ENCODE measurements at places on chromosomes 13 and 19.
A peak's percentile ranks its signal among the peaks of the same experiment; 100 is the strongest.

GRCh38 chr13:31595563-31595962 is 143.8 kb upstream of the RXFP2 start:
- no peak for DNase-seq

- no peak for DNase-seq
These were observed 254.0 kb downstream of the GPC6 start for GRCh38 chr13:93480553-93481106.

- no peak for DNase-seq
These were observed 3.0 kb downstream of the GADD45B start for GRCh38 chr19:2478756-2479555.

- no peak for DNase-seq
These were observed 62.1 kb upstream of the FREM2 start for GRCh38 chr13:38624822-38625221.

- peak; percentile 15 for DNase-seq
These were observed 5.7 kb upstream of the THSD1 start for GRCh38 chr13:52411629-52412028.

DNA sequence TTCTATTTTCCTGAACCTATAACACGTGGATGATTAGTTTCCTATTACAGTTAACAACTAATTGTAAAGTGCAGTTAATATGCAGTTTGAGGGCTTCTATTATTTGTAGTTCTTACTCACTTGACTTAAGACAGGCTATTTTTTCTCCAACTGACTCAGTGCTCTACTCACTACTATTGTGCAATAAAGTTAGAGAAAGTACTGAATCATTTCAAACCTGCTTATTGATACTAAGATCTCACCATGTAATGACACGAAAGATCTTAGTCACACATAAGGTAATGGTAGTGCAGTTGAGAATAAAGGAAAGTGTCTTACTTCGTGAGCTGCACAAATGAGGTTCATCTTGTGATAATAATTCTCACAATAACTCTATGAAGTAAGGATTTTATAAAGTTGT is 22.8 kb upstream of the ITM2B start:
- DNase-seq, result peak; percentile 87

GRCh38 chr19:15894359-15894758 is 3.5 kb downstream of the CYP4F2 start:
- DNase-seq, result no peak

DNA sequence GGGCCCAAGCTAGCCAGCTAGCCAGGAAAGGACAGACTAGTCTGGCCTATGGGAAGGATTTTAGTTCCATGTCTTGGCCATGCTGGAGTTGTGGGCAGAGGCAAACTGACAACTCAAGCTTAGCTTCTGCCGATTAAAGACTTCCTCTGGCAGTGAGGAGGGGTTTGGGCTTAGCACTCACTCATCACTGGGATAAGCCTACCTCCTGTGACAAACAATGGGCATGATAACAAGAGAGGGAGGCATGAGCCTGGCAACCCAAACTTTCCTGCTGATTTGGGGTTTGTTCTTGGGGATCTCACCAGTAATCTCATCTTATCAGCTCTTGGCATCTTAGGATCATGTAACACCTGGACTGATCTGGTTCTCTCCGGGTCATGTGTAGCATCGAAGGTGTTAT is 83.6 kb downstream of the KL start:
- no peak for DNase-seq

- DNase-seq, result no peak
These were observed 3.8 kb downstream of the SGTA start for GRCh38 chr19:2779121-2779740.

- no peak for DNase-seq
These were observed 13.4 kb upstream of the GJB2 start for GRCh38 chr13:20206065-20206697.

DNA sequence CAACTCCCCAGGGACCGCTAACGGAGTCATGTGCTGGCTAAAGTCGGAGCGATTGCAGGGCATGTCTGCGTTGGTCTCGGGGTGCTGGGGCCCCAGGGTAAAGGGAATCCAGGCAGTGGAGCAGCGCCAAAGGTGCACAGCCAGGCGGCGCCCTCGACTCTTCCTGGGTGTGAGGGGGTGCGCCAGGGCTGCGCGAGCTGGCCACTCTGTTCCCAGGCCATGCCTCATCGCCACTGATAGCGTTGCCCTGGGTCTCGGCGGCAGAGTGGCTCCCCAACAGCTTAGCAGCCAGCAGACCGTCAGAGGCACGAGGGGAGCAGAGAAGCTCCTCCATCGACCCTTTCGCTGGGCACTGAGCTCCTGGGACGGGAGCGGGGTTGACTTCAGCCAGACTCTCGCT is 152.7 kb downstream of the B3GLCT start:
- DNase-seq, result no peak

DNA sequence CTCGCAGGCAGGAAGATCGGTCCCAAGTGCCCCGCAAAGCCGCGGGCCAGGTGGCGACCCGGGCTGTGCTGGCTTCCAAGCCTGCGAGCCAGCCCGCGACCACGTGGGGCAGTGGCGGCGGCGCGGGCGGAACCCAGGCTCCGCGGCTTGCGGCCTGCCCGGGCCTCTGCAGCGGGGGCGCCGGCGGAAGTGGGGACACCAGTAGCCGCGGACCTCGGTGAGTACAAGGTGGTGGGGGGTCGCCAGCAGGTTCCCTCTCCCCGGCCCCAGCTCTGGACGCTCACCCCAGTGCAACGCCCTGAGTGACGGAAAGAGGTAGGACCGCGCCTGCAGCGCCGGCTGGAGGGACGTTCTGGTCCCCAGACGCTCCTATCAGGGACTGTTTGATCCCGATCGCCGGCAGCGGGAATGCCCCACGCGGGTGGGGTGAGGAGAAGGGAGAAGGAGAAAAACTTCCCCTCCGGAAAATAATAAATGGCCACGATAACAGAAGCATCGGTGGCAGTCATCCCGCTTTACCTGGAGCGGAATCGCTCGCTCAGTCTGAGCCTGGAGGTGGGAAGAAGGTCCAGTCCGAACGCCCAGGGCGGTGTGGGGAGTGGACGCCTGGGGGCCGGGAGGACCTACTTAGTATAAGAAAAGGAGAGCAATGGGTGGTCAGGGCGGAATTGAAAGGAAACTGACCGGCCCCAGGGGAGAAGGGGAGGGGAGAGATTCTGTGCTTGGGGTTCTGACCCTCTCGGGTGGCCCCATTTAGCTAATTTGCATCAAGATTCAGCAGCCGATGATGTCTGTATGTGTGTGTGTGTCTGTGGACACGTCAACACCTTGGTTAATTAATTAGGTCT is at the start of gene GEMIN7:
Gene GEMIN7 (plus strand): TSS at position 198 of the 848 bp plus-strand sequence. CDS start 10,855 bp downstream, outside the sequence.
- peak; percentile 86 for DNase-seq

DNA sequence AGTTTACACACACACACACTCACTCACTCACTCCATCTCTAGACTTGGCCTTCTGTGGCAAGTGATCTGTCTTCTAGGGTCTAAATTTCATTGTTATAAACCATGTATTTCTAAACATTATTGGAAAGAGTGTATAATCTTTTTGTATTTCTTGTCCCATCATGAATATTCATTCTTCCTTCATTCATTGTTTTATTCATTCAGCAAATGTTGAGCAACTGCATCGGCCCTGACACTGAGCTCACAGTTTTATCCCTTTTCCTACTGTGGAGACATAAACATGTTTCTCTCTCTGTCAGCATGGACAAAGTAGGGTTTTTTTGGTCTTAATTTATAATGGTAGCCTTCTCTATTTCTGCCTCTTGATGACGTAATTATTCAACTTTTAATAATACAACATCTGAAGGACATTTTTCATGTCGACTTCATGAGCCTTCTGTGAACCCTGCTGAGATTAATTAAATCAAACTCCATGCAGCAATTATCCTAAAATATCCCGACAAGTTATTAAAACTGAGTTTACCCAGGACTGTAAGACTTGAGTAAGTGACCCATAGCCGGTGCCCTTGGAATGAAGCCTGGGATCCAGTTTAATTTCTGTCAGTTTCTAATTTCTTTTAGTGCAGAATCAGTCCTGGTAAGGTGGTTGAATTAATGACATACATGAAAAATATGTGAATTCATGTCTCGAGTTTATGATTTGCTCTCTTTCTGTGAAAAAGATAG is 7.3 kb downstream of the SPATA13 start:
- DNase-seq, result no peak

DNA sequence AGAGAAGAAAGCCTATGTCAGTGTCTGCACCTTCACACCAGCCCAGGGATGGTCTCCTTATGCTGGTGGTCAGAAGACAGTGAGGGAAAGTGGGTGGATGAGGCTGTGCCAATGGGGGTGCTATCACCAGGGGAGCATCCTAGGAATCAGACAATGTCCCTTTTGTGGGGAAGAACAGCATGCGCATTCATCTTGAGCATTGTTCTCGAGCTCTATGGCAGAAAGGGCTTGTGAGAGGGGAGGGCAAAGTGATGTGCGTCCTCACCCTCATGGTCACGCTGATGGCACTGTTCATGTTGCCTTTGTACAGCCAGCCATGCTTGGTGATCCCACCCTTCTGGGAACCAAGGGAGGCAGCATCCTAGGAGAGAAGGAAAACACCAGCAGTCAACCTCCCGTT is 56.1 kb downstream of the DOCK9 start:
- no peak for DNase-seq

- DNase-seq, result peak; percentile 45
These were observed 76.8 kb upstream of the MEDAG start for GRCh38 chr13:30829145-30829832.

Data from RKO (cell line).